ENCODE measurements at places on chromosomes 12 and 14.
A peak's percentile ranks its signal among the peaks of the same experiment; 100 is the strongest.

- DNase-seq: no peak
Observed at GRCh38 chr12:62263232-62263631, 3.0 kb downstream of the USP15 start.

GRCh38 chr12:119683816-119684215 lies 15.9 kb downstream of the PRKAB1 start:
- no peak for DNase-seq

DNA sequence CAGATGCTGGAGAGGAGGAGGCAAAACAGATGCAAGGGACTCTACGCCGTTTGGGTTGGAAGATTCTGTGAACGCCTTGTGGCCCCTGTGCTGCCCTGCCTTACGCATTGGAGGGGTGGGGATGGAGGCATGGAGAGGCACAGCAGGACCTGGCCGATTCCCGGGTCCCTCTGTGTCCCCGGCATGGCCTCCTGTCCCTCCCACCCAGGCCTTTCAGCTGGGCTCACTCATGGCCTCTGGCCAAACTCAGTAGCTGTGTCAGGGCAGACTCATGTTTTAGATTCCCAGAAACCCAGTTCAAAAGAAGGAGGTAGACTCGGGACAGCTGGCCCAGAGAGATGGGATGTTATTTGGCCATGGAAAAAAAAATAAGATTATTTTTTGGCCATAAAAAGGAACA lies 40.1 kb downstream of the TESC start:
- DNase-seq: no peak

DNA sequence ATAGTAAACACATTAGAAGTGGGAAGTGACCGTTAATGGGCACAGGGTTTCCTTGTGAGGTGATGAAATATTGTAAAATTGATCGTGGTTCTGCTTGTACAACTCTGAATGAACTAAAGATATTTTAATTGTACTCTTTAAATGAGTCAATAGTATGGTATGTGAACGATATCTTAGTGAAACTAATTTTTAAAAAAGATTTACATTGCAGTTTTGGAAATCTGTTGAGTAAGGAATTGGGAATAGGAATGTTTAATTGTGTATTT lies 1.7 kb downstream of the ZNF410 start:
- no peak for DNase-seq

GRCh38 chr12:1929985-1930802 lies 11.7 kb upstream of the CACNA2D4 start:
- no peak for DNase-seq

DNA sequence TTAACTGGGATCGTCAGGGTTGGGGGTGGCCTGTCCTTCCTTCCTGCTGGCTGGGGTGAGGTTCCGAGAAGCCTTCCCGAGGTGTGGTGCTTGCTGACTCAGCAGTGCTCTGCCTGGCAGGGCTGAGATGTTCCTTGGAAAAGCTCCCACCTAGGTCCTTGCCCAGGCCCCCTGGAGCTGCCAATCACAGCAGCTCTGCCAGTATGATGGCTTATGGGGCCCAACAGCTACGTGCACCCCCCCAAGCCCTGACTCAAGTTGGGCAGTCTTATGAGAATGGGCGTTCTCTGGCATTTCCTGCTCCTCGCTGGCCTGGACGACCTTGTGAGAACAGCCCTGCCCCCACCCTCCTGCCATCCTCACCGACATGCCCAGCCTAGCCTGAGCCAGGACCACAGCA lies 292.2 kb upstream of the CRY1 start:
- DNase-seq: no peak

GRCh38 chr14:43587183-43587582 lies 919.9 kb downstream of the FSCB start:
- no peak for DNase-seq

GRCh38 chr12:12081836-12082497 lies 11.2 kb downstream of the BCL2L14 start:
- no peak for DNase-seq

GRCh38 chr14:34680806-34681479 lies 33.5 kb downstream of the CFL2 start:
- DNase-seq: no peak

GRCh38 chr12:103415681-103416080 lies 80.1 kb downstream of the C12orf42 start:
- no peak for DNase-seq

- DNase-seq: peak; percentile 80
Observed at GRCh38 chr14:20683891-20684661, at the start of gene RNASE4. Gene RNASE4, plus strand, starts transcription at chr14:20684560. Its CDS starts 14,812 bp downstream, at chr14:20699372.

DNA sequence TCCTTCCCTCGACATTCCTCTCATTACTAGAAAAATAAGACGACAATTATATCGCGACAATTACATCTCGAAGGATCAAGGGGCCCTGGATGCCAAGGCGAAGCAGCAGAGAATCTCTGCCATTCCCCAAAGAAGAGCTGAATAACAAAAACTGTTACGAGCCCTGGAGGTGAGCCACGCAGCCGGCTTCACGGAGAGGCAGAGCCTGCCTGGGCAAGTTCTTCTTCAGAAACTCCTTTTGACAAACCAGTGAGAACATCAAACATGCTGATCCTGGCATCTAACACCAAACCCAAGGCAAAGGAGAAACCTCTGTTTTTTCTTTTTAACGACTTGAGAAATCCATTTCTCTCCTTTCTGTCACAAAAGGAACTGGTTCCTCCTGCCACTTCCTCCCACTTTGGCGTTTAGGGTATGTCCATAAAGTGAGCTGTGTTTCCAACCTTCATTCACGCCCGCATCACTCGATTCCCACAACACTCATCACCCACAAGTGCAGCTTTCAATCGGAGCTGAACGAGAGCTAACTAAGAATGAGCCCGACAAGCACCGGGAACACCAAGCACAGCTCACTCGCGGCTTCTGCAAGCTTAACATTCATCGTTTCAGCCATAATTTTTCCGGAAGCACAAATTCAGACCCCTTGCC lies 21.5 kb downstream of the CCDC88C start:
- DNase-seq: no peak

DNA sequence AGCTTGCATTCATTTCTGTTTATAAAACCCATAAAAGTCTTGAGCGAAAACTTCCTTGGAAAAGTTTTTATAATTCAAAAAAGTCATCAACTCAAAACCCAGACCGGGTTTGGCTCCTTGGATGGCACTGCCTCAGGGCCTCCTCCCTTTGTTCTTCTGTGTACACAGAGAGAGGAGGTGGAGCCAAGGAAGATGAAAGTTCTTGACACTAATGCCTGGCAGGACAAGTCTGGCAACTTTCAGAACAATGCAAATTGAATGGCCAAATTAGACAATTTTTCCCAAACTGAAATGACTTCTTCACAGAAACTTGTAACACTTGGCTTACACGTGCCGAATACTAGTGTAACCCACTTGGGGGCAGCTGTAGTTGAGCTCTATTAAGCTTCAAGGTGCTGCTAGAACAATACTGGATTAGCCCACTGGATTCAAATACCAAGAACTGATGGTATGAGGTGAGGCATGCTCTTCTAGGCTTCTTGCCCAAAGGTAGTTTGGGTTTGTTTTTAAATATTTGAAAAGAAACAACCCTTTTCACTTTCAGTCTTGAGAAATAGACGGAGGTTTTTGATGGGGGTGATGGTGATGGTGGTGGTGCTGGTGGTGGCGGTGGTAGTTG lies 86.6 kb upstream of the FRMD6 start:
- no peak for DNase-seq

- no peak for DNase-seq
Observed at GRCh38 chr12:6443361-6443983, 1.3 kb upstream of the CD27 start.

- no peak for DNase-seq
Observed at GRCh38 chr14:33432407-33433023, 493.8 kb downstream of the NPAS3 start.

DNA sequence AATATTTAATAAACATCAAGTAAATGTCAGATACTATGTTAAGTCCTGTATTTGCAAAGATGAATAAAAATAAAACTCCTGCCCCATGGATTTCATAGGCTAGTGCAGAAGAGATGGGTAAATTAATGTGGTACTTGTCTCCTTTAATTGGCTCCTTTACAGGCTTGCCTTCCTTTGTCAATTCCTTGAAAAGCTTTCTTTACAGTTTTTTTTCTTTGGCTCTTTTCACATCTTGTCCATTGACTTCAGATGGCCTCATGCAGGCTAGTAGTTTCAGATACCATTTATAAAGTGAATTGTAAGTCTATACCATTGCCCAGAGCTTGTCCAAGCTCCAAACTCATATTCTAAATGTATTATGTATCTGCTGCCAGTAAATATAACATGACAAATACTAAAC lies 128.7 kb upstream of the GARIN2 start:
- DNase-seq: no peak
